ENCODE measurements at places on chromosomes 2 and 18.

GRCh38 chr18:51168026-51168742 lies 29.3 kb downstream of the MEX3C start:
- DNase-seq = no peak

- no peak for DNase-seq
Measured at GRCh38 chr2:236101311-236101950, 66.8 kb downstream of the GBX2 start.

DNA sequence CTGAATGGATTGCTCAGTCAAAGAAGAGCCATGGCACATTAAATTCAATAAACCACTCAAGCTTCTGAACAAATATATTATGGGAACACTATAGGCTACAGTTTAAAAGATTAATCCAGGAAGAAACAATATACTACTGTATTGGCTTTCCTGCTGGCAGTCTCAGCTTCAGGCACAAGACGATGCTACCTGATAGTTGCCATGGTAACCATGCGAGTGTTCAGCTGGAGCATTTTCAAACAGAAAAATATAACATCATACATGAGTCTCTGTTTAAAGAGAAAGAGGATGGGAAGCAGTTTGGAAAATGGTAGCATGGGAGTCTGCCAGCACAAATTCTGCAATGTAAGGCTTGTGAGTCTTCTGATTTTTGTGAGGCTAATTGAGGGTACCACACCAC lies 65.9 kb upstream of the CPO start:
- peak; percentile 28 for DNase-seq

- DNase-seq = peak; percentile 10
Measured at GRCh38 chr2:118046634-118047210, 32.9 kb upstream of the CCDC93 start.

- no peak for DNase-seq
Measured at GRCh38 chr2:219578811-219579613, 6.9 kb downstream of the INHA start.

DNA sequence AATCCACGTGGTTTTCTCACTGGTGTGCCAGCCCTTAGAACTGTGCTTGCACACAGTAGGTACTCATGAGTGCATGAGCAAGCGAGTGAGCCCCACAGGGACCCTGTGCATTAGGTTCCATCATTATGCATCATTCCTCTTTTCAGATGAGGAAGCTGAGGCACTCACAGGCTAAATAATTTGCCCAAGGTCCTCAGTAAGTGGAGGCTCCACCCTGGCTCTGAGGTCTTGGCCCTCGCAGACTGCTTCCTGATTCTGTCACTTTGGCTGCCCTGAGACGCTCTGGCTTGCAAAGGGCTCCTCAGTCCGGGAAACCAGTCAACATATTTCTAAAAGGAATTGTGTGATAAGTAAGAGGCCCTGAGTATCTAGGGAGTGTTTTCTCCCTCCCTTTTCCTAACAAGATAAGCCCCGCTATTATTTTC lies 71.7 kb downstream of the IL1R2 start:
- DNase-seq = no peak

DNA sequence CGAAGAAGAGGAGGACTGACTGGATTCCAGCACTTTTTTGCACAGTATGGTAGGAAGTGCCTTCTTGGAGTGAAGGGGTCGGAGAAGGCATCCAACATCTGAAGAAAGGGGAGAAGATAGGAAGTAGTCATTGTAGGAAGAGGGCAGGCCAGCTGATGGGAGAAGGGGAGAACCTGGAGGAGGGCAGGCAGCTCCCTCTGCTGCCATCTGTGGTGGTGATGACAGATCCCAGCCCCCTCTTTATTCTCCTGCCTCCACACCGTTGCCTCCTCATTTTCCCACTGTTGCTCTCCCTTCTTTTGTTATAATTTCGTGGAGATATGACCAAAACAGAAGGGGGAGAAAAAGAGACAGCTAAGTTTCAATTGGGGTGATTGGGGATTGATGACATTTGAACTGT lies 2.9 kb upstream of the SCYGR2 start:
- no peak for DNase-seq

GRCh38 chr18:55912071-55912470 lies 324.1 kb upstream of the TCF4 start:
- no peak for DNase-seq

DNA sequence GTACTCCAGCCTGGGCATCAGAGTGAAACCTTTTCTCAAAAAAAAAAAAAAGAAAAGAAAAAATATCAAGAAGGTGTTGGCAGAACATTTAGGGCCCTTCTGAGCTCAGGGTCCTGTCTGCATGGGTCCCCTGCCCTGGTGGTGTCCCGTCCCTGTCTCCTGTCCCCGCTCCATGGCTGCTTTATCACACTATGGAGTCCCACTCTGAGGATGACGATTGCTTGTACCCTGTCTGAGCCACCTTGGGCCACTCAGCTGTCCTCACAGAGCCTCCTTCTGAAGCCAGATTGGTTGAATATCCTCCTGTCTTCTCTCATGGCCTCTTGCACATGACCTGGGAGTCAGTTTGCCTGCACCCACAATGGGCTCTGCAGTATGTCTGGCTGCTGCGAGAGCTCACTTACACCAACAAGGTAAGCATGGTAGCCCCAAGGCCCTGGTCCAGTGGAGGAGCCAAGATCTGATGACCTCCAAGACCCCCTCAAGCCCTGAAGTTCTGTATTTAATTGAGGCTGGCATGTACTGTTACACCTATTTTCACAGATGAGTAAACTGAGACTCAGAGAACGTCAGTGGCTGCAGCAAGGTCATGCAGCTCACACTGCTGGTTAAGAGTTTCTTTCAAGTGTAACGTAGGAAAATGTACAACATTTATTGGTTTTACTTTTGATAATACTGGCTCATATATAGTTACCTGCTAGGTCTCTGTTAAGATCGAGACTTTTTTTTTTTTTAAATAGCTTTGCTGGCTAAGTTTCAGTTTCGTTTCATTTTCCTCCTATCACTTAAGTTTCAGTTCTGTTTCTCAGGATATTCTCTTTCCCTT lies 16.9 kb upstream of the ZCCHC2 start:
- no peak for DNase-seq

- DNase-seq = peak; percentile 1
Measured at GRCh38 chr2:195121341-195121740, 535.7 kb upstream of the SLC39A10 start.

DNA sequence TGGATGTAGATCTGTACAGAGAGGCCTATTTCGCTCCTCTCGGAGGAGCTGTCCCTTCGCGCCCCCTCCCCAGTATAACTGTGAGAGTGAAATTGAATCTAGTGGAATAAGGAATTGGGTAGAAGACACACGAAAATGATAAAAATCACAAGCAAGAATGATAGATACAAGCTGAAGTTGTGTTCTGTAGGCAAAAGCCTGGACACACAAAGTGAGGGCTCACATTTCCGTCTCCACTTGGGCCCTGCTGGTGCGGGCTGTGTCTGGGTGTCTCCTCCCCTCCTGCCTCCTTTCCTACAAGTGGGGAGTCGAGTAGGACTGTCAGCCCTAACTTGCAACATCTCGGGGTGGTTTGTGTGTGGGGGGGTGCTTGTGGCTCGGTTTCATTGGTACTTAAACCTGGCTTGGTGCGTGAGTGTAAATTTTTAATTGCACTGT lies 457 bp upstream of the SP9 start:
- no peak for DNase-seq

DNA sequence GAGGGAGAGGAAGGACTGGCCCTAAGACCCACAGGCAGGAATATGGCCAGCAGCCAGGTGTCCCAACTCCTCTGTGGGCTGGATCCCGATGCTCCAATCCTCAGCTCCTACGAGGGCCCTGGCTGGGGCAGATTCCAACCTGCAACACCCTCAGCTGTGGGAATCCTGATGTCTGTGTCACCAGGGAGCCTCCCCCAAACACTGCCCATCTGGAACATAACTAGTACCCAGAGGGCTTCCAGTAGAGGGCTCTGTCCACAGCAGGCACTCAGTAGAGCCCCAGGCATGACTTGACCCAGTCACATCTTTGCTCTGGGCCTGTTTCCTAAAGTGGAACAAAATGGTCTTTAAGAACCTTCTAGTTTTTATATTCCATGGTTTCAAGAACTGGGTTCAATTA lies 20.6 kb upstream of the LOXHD1 start:
- DNase-seq = no peak

GRCh38 chr2:157684940-157685466 lies 56.3 kb upstream of the ACVR1C start:
- no peak for DNase-seq

GRCh38 chr2:238691596-238692491 lies 156.0 kb upstream of the TWIST2 start:
- no peak for DNase-seq

GRCh38 chr2:233059797-233060500 lies at the start of gene INPP5D:
INPP5D (plus strand) TSS chr2:233060342; CDS start chr2:233060479, 137 bp downstream.
- no peak for DNase-seq

DNA sequence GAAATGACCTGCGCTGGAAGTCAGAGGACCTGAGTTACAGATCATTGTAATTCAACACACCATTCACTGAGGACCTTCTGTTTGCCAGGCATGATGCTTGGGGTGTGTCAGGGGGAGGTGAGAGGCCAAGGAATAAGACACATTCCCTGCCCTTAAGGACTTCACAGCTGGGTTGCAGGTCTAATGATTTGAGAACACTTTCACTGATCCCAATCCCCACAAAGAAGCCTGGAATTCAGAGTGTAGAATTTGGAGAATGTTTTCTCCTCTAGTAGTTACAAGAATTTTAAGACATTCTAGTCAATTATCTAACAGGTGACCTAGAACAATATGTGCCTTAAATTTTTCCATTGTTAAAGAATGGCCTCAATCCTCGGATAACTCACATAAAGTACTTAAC lies 322.4 kb downstream of the TNS1 start:
- no peak for DNase-seq

GRCh38 chr2:45809205-45809604 lies 157.7 kb downstream of the PRKCE start:
- no peak for DNase-seq

DNA sequence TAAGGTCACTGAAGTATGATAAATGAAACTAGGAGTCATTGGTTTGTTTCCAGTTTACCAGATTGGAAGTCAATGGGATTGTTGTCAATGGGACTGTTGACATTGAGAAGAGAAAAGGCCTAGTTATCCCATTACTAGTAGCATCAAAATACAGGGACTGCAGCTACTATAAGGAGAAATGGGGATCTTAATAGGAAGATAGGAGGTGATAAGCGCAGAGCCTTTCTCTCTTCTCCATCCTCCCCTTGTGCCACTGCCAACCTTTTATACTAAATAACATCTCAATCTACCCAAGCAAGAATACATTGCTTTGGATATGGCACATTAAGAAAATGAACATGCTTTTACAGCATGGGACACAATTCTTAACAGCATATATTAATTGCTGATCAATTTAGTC lies 10.5 kb upstream of the BBS5 start:
- no peak for DNase-seq

GRCh38 chr2:183072177-183072576 lies 6.4 kb upstream of the DUSP19 start:
- no peak for DNase-seq

DNA sequence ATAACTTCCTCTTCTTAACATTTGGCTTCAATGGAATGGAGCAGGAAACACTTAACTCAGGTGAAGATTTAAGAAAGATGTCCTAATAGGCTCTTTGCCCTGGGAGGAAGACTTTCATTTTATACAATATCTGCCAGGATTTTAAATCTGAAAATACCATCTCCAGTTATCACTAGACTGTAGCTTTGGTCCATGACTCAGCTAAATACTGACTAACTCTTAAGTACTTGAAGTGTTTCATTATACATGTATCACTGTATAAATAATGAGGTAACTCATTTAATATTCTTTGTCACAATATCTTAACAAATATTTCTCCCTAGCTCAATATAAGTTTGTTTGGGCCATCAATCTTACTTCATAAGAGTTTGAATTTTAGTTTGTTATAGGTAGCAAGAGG lies 34.7 kb downstream of the RBKS start:
- no peak for DNase-seq

- DNase-seq = peak; percentile 26
Measured at GRCh38 chr18:10228326-10228725, 226.1 kb upstream of the APCDD1 start.

DNA sequence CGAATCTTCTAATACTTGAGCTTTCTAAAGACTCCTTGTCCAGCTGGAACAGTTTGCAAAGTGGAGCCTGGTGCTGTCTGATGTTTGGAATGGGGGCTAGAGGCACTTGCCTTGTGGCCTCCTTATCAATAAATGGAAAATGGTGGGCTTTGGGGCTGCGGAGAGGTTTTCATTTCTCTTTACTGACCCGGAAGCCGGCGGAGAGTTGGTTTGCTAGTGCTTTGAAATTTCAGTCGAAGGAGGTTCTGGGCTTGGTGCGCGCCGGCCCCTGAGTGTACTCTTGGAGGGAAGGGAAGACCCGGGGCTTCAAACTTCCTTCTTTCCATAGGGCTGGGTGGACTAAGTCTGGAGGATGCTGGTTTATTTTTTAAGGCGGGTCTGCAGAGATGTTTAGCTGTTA lies 714 bp downstream of the RPIA start:
- DNase-seq = peak; percentile 34

DNA sequence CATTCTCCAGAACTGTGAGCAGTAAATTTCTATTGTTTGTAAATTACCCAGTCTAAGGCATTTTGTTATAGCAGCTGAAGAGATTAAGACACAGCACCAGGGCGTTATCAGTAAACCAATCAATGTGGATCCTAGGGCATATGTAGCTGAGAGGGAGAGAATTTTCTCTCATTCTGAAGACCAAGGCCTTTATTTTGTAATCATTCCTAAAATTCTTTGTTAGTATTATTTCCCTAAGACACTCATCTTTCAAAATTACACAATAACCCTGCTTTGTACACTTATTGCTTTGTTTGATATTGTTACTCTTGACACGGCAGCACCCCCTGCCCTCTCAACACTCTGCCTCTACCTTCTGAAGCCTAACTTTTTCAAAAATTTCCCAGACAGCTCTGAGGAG lies 419.1 kb downstream of the SLC4A3 start:
- DNase-seq = no peak

- DNase-seq = no peak
Measured at GRCh38 chr2:234752966-234753365, 198.9 kb upstream of the SH3BP4 start.

- DNase-seq = no peak
Measured at GRCh38 chr2:30197570-30198192, 33.7 kb upstream of the LBH start.

DNA sequence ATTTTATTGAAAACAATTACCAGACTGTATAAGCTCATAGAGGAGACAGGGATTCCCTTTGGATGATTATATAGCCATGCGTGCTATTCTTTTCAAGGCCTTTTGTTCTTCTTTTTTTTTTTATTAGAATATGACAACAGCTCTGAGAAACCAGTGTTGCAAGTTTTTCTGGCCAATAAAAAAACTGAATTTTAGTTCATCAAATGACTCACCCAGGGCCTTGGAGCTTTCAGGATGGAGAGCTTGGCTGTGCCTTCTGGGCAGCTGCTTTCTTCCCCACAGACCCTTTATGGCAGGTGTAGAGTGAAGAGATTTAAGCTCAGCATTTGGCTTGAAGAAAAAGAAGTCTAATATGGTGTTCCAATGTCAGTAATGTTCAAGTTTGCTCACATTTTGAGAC lies 497.9 kb upstream of the FANCL start:
- DNase-seq = no peak

DNA sequence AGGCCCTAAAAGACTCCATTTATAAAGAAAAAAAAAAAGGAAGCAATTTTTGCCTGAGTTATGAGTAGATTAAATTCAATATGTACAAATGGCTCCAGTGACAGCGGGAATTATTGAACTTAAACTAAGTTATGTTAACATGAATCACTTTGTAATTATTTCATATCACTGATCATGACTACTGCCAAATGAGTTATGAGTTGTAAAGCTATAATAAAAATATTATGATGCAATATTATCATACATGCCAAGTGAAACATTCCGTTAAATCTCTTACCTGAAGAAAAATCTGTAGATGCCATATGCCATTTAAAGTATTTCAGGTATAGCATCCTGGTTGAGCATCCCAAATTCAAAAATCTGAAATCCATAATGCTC lies 217.5 kb downstream of the DLGAP1 start:
- DNase-seq = no peak

- DNase-seq = no peak
Measured at GRCh38 chr18:54089749-54090459, 134.6 kb downstream of the MBD2 start.

Measured in NCI-H146 (cell line).